ENCODE measurements at places on chromosomes 1 and 21. TPM values are rescaled to one million over a fixed set of nuclear protein-coding genes. Genes with fewer than 3 reads are reported as not detected.

ZSWIM5 gene
- total RNA-seq = not detected

OR2T33 gene
- total RNA-seq = 0.08 TPM

DNA sequence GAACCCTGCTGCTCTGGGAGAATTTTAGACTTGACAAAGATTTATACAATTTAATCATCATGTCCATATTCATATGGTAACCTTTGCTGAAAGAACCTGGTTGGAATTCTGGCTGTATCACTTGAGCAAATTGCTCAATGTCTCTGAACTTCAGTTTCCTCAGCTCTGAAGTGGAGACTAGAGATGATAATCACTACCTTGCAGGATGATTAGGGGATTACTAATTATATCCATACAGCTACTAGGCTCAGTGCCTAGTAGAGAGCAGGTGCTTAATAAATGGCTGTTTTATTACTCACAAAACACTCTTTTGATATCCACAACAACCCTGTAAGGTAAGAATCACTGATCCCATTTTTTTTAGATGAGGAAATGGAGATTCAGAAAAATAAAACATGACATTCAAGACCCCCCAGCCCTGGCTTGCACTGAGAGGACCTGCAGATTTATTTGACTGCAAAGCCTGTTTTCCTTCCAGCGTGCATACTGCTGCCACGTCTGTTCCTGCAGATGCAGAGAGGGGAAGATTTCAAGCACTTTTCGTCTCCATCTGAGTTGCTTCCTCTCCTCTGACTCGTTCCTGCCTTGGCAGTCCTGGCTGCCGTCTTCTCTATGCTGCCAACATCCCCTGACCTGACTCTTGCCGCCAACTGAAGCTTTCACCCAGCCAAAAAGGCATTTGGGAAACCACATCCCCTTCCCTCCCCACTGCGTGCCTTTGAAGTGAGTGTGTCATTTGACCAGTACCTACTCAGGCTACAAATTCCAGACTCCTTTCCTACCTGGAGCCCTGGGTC lies 203.0 kb downstream of the PLPP3 start:
- DNase-seq = peak; percentile 84

DNA sequence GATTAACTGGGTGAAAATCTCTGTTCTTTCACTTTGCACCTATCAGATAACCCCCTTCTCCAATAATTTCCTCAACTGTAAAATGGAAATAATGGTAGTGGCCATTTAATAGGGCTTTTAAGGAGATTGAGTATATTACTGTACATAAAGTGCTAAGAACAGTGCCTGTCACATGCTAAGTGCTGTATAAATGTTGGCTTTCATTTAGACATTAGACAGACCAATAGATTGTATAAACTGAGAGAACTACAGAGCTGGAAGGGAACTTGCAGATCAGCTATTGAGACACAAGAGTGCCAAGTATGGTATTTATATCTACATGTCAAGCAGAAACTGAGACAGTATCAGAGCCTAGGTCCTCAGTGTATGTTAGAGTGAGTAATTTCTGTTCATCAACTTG lies 934.7 kb downstream of the PLA2G4A start:
- DNase-seq = no peak

- peak; percentile 57 for DNase-seq
These were observed 729 bp downstream of the APP start for GRCh38 chr21:26169611-26170470.

DNA sequence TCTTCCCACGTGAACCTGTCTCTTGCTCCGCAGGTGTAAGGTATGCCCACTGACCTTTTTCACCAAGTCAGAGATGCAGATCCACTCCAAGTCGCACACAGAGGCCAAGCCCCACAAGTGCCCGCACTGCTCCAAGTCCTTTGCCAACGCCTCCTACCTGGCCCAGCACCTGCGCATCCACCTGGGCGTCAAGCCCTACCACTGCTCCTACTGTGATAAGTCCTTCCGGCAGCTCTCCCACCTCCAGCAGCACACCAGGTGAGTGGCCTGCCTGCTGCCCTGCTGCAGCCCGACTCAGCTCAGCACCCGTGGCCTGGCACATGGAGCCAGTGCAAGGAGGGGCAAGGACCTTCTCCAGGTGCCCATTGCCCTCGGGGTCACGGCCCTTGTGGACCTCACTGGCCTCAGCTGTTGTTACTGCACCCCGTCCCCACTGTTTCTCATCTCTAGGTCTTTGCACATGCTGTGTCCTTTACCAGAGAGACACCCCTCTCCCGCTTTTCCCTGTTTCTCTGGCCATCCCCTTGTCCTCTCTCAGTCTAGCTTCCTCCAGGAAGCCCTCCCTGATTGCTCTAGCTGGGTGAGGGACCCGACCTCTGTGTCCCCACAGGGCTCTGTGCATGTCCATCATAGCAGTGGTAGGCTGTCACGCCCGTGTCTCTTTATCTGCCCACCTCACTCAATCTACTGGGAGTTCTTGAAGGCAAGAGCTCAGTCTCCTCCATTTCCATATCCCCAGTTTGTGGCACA lies 25.4 kb downstream of the ZNF362 start:
- DNase-seq = no peak

Measured in HT1080 (cell line).